ENCODE measurements at places on chromosomes 13 and 19.

DNA sequence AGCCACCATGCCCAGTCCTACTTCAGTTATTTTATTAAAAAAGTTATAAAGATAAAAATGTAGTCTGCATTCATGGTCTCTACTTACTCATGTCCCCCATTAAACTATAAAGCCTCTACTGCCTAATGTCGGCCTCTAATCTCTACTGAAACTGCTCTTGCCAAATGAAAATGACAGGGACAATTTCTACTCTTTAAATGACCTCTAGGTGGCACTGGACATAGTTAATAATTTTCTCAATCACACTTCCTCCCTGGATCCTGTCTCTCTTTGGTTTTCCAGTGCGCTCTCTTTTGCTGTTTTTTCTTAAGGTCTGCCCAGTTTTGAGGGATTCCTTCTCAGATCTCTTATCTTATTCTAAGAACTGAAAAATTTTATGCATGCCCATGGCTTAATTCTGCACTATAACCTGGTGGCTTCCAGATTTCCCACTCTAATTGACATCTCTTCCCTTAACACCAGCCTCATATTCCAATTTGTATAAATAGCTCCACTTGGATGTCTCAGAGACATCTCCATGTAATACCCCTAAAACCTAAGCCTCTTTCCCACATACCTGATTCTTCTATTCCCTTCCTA, 54.3 kb downstream of the MTMR6 start:
- no peak for DNase-seq

DNA sequence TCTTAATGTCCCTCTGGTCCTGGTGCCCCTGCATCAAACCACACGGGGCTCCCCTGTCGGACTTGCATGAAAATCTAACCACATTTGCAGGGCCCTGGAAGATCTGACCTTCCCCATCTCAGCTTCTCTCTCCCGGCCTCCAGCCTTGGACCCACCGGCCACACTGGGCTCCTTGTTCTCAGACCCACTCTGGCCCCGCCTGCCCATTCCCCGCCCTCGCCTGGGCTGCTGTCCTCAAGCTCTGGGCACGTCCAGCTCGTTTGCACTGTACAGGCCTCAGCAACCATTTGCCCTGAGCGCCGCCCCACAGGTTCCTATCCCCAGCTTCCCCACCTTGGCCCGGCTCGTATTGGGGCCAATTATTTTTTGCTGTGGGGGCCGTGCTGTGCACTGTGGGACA, 10.5 kb downstream of the MYO9B start:
- no peak for DNase-seq

DNA sequence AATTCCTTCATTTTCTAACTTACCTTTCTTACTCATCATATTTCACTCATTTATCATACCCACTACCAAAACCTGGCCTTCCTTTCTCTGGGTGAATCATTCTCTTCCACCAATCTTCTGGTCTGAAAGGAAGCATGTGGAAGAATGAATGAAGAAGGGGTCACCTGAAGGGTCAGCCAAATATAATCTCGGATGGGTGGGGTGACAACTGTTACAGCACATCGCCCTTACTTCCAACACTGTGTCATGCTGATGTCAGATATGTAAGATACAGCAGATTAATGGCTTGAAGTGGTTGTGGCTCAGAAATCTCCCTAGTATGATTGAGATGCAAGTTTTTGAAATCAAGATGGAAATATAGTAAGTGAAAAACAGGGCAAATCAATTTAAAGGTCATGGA, 401.7 kb upstream of the HTR2A start:
- no peak for DNase-seq

GRCh38 chr19:2164020-2164998, 576 bp downstream of the DOT1L start:
- DNase-seq, result peak; percentile 57
